Smooth muscle cell of the brain vasculature (primary cell): ENCODE measurements at places on chromosomes 6 and 20.

- DNase-seq, result no peak
Measured at GRCh38 chr6:148932731-148933130, 185.9 kb downstream of the UST start.

GRCh38 chr6:21740376-21741124, 147.0 kb downstream of the SOX4 start:
- no peak for DNase-seq

DNA sequence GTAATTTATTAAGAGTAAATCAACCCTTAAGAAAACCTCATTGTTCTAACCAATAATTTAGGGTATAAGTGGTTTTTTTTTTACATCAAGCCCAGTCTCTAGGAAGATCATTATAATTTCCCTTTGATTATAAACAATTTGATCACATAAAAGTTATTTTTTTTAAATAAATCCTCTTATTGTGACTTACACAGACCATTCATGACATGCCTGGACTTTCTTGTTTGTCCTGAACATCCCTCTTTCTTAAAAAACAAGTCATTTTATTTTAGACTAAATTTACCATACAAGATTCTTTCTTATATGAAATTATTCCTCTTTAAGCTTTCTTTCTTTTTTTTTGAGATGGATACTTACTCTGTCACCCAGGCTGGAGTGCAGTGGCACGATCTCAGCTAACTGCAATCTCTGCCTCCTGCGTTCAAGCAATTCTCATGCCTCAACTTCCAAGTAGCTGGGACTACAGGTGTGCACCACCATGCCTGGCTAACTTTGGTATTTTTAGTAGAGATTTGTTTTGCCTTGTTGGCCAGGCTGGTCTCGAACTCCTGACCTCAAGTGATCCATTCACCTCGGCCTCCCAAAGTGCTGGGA, 53.6 kb upstream of the AGPAT4 start:
- no peak for DNase-seq

- DNase-seq, result no peak
Measured at GRCh38 chr6:35794536-35795452, 2.3 kb downstream of the CLPS start.

DNA sequence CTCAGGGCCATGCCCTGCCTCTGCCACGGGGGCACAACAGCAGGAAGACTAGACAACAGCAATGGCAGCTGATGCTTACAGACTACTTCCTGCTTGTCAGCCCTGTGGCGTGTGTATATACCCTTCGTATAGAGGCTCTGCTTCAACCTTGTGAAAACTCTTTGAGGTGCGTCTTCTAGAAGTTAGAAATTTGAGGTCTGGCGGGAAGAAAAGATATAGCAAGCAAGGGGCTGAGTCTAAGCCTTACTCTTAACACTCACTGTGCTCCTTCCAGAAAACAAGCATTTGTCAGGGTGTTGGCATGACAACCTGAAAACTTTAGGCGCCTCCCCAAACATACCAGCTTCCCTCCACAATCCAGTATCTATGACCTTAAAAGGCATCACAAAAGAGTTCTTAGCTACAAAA, 33.3 kb downstream of the JPH2 start:
- DNase-seq, result no peak

- DNase-seq, result no peak
Measured at GRCh38 chr20:20679316-20679715, 33.1 kb downstream of the RALGAPA2 start.

DNA sequence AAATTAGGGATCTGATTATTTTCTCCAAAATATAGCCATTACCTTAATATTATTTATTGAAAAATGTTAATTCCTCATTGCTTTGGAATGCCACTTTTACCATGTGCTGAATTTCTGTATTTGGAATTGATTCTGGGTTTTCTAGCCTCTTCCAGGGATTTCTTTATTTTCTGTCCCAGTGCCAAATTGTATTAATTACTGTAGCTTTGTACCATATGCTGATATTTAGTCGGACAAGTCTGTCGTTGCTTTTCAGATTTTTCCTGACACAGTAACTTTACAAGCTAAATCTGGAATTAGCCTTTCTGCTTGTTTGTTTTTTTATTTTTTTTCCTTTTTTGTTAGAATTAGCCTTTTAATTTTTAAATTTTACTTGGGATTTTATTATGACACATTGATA, 10.9 kb upstream of the TMEM14B start:
- no peak for DNase-seq

DNA sequence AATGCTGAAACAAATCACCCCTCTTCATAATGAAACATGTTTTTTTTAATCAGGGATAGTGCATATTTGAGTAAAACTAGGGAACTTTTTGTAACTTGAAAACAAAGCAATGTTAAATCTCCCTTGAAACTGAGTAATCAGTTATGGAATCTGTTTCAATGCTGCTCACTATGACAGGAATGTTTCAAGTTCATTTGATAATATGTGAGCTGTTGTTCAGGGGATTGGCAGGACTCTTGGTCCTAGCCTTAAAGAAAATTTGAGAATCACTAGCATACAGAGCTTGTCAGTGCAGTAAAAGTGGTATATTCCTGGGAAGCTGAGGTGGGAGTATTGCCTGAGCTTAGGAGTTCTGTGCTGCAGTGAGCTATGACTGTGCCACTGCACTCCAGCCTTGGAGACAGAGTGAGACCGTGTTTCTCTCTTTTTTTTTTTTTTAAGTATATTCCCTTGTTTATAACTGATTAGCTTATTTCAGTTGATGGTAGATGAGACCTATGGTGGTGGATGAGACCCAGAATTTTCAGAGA, 21.6 kb upstream of the CALHM6 start:
- no peak for DNase-seq

- no peak for DNase-seq
Measured at GRCh38 chr6:88840796-88841539, 122.5 kb downstream of the RNGTT start.

DNA sequence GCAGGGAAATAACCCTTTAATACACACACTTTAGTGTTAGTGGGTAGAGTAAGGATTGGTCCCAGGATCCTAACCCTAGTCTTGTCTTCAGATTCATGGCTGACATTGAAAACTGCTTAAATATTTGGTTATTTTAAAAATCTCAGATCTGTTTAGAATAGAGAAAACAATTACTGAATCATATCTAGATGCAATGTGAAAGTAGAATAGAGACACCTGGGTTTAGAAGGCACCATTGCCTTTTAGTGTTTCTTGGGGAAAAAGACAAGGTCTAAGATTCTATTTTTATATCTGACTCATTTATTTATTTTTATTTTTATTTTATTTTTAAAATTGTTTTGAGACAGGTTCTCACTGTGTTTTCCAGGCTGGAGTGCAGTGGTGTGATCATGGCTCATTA, 6.0 kb downstream of the DDX43 start:
- DNase-seq, result no peak

GRCh38 chr20:50758469-50758868, 27.1 kb downstream of the PARD6B start:
- no peak for DNase-seq

DNA sequence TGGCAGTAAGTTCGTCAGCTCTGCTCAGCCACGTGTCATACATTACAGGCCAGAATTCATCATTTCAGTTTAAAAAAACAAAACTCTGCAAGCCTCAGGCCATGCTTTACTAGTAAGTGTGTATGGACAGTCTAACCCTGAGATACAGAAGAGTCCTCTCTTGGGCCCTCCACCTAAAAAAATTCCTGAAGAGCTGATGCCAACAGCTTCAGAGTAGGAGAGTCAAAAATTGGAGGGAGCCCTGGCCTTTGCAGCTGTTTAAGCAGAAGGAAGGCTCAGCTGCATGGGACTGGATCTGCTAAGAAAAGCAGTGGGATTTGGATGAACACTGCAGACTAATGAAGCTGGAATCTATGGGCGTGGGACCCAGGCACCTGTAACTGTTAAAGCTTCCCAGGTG, 47.2 kb upstream of the FAM8A1 start:
- no peak for DNase-seq

- DNase-seq, result no peak
Measured at GRCh38 chr6:7669742-7670141, 56.2 kb upstream of the BMP6 start.
